Spleen (tissue), 13 donors: ENCODE measurements at places on chromosomes 6 and 20. TPM values are rescaled to one million over a fixed set of nuclear protein-coding genes. Genes with fewer than 3 reads are reported as not detected.

Gene SAMD3
- 21.8 TPM for total RNA-seq

DNA sequence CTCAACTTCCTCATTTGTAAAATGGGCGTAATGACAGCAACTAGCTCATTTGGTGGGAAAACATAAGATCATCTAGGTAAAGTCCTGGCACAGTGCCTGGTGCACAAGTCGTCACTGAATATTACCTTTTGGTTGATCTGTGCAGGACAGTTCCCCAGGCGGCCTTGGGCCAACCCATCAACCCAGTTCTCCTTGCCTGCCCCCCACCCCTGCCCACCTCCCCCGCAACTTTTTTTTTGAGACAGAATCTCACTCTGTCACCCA is 99.2 kb downstream of the JPH2 start:
- H3K36me3 ChIP-seq = no peaks in the 10 kb centered on the region
- no peaks in the 10 kb centered on the region for H3K4me1 ChIP-seq
- no peaks in the 10 kb centered on the region for H3K27me3 ChIP-seq
- no peak for DNase-seq
- no peak overlapping the region for H3K4me3 ChIP-seq

- no peak overlapping the region for H3K4me3 ChIP-seq
- peaks cover 61% of the 10 kb centered on the region for H3K27me3 ChIP-seq
- H3K4me1 ChIP-seq = peaks cover 12% of the 10 kb centered on the region
- no peak for DNase-seq
Observed at GRCh38 chr20:21712443-21713059, 7.1 kb downstream of the PAX1 start.

DNA sequence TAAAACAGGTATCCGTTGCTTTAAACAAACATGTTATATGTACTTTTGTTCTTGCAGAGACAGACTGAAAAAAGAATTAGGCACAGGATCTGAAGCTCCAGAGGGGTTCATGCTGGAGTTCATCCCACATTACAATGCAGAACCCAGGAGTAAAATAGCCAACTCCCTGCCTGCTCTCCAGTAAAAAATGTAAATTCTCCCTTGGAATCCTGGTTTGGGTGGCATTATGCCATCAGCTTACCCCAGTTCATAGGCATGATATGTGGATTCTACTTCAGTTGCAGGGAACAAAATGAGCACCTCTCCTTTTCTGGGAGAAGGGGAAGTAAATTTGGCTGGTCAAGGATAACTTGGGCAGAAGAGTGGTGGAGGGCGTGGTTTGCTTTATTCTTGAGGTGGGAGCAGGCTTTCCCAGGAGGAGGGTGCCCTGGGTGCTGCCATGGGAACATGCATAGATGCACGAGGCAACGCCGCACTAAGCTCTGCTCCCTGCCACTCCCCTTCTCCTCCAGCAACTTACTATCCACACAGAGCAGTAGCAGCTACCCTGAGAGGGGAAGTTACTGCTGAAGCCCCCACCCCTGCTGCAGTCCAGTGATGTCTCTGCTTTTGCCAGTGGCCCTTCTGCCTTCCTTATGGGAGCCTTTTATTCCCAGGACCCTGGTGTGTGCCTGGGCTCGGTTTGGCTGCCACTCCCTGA is 71.6 kb upstream of the GLP1R start:
- no peak overlapping the region for H3K27ac ChIP-seq
- H3K4me3 ChIP-seq = no peak overlapping the region
- H3K36me3 ChIP-seq = no peaks in the 10 kb centered on the region
- H3K27me3 ChIP-seq = no peaks in the 10 kb centered on the region

Gene SERPINB6
- total RNA-seq = 222 TPM

GRCh38 chr20:48105526-48105925 is 320.2 kb upstream of the SULF2 start:
- H3K27me3 ChIP-seq = no peaks in the 10 kb centered on the region
- H3K4me3 ChIP-seq = no peak overlapping the region
- no peaks in the 10 kb centered on the region for H3K4me1 ChIP-seq
- no peaks in the 10 kb centered on the region for H3K36me3 ChIP-seq

Gene ATP9A
- total RNA-seq = 11.4 TPM

GRCh38 chr6:165873976-165874375 is 210.9 kb upstream of the PDE10A start:
- no peak for DNase-seq
- H3K27me3 ChIP-seq = no peaks in the 10 kb centered on the region
- H3K27ac ChIP-seq = no peak overlapping the region
- H3K4me1 ChIP-seq = no peaks in the 10 kb centered on the region
- H3K4me3 ChIP-seq = no peak overlapping the region
- H3K36me3 ChIP-seq = no peaks in the 10 kb centered on the region

DNA sequence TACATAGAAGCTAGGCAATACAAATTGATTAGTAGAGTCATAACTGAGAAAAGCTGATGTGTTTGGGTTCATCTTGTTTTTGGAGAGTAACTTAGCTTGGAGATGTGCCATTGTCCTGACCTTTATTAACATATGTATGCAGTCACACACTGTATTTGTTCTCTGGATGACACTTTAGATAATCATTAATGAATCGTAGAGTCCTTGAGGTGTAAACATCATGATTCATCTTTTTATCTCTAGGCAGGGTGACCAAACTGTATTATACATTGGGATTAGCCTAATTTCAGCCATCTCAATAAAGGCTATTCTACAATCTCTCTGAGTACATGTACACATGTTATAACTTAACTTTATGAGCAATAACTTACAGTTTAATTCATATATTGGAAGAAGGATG is 3.6 kb upstream of the MTCL3 start:
- no peak for DNase-seq
- H3K27me3 ChIP-seq = peaks cover 76% of the 10 kb centered on the region
- no peak overlapping the region for H3K27ac ChIP-seq
- H3K4me1 ChIP-seq = no peaks in the 10 kb centered on the region
- H3K36me3 ChIP-seq = no peaks in the 10 kb centered on the region

Gene RHAG
- total RNA-seq = 3.1 TPM

DNA sequence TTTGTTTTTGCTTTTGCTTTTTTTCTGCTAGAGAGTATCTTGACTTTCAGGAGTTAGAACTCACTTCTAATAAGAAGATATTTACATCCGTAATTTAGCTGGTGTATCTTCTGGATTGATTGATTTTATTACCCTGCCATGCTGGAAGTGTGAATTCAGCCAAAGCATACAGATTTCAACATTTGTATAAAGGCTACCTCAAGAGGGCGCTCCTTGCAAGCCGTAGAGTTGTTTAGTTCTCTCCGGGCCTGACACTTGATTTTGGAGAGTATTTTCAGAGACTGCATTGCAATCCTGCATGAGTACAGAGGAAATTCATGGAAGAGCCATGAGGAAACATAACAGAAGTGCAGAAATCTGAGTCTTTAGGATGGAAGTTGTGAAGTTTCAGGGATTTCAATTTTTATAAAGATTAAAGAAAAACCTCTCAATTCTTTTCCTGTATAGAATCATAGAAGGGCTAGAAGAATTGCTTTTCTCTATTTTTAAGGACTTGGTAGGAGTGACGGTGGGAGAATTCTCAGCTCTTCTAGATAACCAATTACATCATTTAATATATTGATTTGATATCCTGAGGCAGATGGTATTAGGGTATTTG is 66.7 kb upstream of the TIAM2 start:
- DNase-seq = no peak
- peaks cover 16% of the 10 kb centered on the region for H3K4me1 ChIP-seq
- H3K27me3 ChIP-seq = no peaks in the 10 kb centered on the region
- H3K36me3 ChIP-seq = no peaks in the 10 kb centered on the region

DNA sequence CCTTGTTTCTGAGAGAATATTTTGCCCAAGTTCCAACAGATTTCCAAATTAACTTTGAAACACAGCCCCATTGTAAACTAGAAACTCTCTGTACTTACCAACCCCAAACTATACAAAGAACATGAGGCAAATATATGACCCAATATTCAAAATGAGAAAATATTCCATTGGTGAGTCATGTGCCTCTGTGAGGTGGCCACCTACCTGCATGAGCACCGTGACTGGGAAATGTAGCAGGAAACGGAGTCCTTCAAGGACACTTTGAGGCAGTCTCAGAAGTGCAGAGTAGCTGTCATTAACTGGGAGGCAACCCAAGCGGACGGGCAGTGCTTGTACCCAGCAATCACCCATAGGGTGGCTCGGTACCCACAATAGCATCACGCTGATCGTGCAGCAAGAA is 335.5 kb upstream of the NOX3 start:
- DNase-seq = no peak
- no peaks in the 10 kb centered on the region for H3K36me3 ChIP-seq
- no peak overlapping the region for H3K4me3 ChIP-seq
- no peaks in the 10 kb centered on the region for H3K27me3 ChIP-seq
- H3K4me1 ChIP-seq = no peaks in the 10 kb centered on the region
- H3K27ac ChIP-seq = no peak overlapping the region

Gene PHF20
- 69.4 TPM for total RNA-seq
